ENCODE measurements at places on chromosomes 6 and 20.
A peak's percentile ranks its signal among the peaks of the same experiment; 100 is the strongest.

DNA sequence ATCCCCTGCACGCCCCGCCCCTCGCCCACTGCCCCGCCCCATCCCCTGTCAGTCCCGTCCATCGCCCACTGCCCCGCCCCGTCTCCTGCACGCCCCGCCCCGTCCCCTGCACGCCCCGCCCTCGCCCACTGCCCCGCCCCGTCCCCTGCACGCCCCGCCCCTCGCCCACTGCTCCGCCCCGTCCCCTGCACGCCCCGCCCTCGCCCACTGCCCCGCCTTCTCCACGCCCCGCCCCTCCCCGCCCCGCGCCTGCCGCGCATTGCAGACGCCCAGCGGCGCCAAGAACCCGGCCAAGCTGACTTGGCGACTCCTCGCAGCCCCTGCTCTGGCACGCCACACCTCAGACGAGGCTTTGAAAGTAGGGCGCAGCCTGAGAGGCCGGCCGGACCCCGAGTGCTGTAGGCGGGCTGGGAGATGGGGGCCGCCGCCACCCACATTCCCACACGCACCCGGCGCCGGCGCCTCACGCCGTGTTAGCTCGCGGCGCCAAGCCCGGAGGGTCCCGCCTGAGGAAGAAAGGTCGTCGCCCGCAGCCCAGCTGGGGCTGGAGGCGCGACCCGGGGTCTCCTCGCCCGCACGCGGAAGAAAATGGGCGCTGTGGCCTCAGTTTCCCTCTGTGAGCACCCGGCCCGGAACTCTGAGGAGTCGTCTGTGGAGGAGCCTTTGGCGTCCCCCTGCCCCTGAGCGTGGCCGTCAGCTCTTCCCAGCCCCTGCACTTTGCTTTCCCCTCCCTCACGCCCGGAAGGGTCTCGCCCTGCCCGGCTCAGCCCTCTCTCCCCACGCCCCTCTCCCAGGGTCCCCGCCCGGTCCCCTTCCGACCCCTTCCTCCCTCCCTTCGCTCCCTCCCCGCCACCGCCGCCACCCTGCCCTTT, at the start of gene RAD21L1:
TSS of gene RAD21L1 (plus strand) at position 262 of the 872 bp plus-strand sequence. CDS start 2,410 bp downstream, outside the sequence.
- peak; percentile 63 for DNase-seq

- DNase-seq: no peak
These were observed 505.0 kb downstream of the BMP2 start for GRCh38 chr20:7272512-7272911.

DNA sequence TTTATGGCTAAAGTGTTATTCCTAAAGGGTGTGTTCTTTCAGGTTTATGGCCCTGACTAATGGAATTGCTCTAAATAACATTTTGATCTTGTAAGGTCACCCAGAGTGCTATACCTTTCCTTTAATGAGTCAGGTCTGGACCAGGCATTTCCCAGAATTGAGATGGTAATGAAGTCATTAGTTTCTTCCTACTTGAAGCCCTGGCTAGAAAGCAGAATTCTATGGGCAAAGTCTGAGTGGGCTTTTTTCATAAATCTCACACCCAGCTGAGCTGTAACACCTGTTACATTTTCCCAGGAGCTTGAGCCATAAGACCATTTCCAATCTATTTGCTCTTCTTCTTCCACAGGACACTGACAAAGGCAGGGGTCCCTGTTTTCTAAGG, 122.0 kb upstream of the ID4 start:
- no peak for DNase-seq

DNA sequence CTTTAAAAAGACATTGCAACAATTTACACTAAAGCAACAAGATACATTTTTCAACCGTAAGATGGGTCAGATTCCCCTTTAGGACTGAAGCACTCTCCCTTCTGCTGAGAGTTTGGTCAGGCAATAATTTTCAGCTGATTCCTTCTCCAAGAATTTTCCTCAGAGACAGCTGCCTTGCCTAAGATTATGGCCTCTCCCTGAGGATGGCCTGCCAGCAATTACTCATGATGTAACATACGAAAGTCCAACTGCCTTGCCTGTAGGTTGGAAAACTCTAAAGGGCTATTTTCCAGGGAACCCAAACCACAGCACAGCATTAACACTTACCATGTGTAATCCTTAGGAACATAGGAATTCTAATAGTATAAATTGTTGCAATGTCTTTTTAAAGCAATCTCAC, 229.1 kb upstream of the FLRT3 start:
- no peak for DNase-seq

- no peak for DNase-seq
These were observed 520 bp upstream of the RIPOR3 start for GRCh38 chr20:50691573-50692551.

Data from T-helper 2 cell treated with Interferon-gamma antibody and Interleukin-4, amounts not matched to agents 5 μg/mL and 100 μg/mL, for 36 hours (primary cell).